ENCODE measurements at places on chromosomes 16 and 17.

DNA sequence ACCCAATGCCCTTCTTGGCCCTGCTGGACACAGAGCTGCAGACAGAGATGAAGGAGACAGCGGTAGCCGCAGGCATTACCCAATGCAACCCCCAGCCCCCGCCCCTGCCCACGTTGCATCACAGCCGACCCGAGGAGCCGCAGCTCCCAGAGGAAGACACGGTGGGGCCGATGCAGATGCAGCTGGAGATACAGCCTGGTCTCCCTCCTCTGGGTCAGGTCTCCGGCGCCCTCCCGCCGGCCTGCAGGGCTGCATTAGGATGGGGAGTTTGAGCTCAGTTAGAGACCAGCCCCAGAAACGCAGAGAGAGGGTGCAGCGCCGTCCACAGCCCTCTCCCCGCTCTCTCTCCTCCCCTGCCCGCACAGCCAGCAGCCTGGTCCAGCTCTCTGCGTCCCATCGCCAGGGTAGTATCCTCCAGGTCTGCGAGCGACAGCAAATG is 19.4 kb upstream of the UBE2I start:
- no peak for DNase-seq

DNA sequence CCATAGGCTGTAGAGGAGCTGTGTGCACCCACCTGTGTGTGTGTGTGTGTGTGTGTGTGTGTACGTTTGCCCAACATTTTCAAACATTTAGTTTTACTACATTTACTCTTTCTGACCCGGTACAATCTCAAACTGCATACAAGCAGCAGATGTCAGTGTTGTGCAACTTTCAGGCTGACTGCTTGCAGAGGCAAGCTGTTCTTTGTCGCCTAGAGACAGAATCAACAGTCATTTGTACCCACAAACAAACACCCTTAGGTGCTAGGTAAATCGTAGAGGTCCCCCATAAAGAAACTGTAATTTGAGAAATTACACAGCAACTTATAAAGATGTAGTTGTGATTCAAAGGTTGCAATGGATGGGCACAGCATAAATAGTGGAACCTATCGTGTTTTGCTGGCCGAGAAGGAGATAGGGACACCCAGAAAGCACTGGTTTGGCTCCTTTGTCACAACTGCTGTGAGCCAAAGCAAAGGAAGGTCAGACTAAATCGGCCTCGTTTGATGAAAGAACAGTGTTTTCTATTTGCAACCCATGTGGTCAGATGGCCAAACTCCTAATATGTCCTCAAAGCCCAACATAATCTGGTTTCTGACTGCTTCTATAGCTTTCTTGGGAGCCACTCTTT is 478.4 kb downstream of the TOX3 start:
- DNase-seq, result peak; percentile 0

DNA sequence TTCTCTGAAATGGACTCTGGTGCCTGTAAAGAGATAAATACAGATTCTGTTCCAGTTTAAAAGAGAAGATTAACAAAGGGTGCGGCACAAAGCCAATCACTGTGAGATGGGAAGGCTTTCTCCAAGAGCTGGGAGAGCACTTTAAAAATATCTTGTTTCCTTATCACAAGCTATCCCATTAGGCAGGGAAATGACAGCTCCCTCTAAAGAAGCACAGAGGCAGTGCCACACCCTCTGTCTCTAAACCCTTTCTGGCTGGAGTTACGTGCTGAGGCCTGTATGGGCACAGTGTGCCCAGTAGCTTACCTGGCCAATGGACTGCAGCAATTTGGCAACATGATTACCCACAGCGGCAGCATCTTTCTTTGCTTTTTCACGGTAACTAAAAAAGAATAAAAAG is 9.0 kb upstream of the TERB1 start:
- DNase-seq, result no peak

- no peak for DNase-seq
Measured at GRCh38 chr17:71741836-71742235, 379.0 kb upstream of the SOX9 start.

DNA sequence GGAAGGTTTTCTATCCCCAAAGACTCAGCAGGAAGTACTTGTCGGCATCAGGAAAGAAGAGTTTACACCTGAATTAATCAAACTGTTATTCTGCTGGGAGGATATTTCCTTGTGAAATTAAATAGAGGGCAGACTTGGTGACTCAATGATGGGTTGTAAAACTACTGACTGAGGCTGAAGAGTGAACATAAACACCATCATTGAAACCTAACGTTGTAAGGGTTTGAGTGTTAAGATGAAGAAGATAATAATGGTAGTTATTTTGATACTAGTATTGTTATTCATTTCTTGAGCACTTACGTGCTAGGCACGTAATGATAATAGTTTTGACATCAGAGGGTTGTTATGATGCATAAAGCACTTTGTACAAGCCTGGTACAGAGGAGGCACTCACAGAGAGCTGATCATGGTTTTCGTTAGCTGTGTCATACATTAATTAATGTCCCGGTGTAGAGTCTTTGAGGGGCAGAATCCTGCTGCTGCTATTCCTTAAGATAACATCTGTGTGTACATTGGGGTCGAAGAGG is 64.2 kb upstream of the CACNG3 start:
- DNase-seq, result no peak

DNA sequence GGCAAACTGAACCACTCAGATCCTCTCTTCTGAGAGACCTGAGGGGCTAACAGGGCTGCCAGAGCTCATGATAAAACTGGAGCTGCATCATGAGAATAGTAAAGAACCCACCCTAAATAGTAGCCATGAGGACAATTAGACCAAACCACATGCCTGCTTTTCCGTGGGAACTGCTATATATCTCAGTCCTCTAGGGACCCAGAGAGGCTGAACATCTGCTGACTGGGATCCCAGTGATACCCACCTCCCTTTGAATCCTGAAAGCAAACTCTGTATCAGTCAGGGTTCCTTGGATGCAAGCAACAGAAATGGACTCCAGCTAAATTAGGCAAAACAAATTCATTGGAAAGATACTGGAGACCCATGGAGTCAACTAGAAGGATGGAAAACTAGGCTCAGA is 6.5 kb downstream of the MT1X start:
- DNase-seq, result no peak

GRCh38 chr16:48918520-48919258 is 308.7 kb upstream of the N4BP1 start:
- no peak for DNase-seq

GRCh38 chr16:22297114-22297870 is at the start of gene POLR3E:
POLR3E (plus strand) TSS chr16:22297409; CDS start chr16:22302969, 5,560 bp downstream.
- DNase-seq, result peak; percentile 99

DNA sequence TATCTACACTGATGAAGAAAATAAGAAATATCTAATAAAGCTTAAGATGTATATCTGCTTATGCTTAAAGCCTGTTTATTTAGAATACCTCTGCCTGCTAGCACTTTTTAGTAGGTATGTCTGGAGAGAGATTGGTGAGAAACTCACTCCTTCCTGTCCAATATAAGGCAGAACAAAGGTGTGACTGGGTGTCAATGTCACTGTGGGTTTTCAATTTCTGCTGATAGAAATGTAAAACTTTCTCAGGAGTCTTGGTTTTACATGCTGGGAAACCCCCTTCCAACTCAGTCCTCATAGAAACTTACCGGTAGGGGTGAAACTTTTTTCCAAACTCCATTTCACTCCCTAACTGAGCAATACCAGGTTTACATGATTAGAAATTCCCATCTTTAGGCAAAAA is 17.8 kb upstream of the MPHOSPH6 start:
- DNase-seq, result no peak

- no peak for DNase-seq
Measured at GRCh38 chr16:142405-142967, 4.0 kb upstream of the NPRL3 start.

DNA sequence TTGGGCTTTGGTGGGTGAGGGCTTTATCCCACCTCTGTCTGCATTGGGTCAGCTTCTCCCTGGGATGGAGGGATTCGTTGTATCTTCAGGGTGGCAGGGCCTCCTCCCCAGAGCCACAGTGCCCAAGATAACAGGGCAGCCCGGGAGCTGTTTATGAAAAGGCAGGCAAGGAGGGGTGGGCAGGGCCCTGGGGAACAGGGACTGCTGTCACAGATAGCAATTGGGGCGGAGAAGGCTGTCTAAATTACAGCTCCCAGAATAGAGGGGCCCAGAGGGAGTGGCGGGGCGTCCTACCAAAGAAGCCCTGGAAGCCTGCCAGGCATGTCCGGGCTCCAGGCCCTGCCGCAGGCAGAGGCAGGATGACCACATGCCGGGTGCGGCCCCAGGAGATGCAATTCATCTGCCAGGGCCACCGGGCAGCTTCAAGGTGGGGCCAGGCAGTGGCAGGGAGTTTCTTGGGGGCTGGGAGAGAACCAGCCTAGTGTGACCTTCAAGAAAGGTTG is 18.8 kb upstream of the PHOSPHO1 start:
- DNase-seq, result peak; percentile 56

GRCh38 chr17:18235743-18236256 is 10.4 kb downstream of the LLGL1 start:
- no peak for DNase-seq

- no peak for DNase-seq
Measured at GRCh38 chr17:13807103-13807502, 205.4 kb upstream of the HS3ST3A1 start.

DNA sequence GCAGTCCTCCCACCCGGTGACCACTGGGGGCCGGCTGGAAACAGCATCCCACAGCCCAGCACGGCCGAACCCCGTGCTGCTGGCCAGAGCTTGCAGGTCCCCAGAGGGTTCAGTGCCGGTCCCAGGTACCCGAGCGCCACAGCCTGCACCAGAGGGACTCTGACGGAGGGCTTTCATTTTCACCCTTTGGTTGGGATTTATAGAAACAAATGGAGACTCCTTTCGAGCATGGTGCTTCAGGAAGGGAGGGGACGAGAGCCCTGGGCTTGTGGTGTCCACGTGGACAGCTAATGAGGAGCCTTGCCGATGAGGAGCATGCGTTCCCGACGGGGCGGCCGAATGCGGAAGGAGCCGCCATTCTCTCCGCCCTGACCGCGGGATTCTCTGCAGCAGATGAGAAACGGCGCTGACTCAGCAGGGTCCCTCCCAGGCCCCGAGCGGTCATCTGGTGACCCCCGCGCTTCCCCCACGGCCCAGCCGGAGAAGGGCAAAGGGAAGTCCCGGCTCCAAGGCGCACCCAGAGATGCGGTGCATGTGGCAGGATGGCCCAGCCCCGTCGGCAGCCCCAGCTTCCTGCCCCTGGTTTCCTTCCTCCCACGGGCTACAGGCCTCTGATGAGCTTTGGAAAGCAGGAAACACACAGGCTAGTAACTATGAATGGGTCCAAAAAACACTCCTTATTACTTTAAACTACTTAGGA is 9.8 kb downstream of the SLC38A10 start:
- DNase-seq, result no peak

DNA sequence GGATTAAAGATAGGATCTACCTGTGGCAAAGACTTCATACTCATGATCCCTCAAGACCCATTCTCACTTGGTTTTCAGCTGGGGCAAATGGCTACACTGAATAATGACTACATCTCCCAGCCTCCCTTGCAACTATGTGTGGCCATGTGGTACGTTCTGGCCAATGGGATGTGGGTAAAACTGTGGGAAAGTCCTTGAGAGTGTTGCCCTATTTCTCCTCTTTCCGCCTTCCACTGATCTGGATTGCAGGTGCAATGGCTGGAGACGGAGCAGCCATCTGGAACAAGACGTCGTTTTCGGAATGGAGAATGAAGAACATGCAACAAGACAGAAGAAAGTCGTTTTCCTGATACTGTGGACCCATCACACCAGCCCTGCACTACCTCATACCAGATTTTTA is 48.5 kb downstream of the HAPSTR1 start:
- DNase-seq, result peak; percentile 10

DNA sequence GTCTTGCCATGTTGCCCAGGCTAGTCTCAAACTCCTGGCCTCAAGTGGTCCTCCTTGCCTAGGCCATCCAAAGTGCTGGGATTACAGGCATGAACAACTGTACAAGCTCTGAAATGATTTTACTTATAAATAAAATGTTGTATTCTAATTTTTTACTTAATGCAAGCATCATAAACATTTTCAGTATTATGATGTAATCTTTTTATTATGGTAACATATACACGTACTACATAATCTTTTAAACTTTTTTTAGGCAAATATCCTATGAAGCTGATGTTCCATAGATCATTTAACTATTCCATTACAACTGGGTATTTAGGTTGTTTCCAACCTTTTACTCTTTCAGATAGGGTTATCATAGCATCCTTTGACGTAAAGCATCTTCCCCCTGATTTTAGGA is 33.8 kb upstream of the USP43 start:
- no peak for DNase-seq

- no peak for DNase-seq
Measured at GRCh38 chr16:50900391-50900942, 158.6 kb downstream of the CYLD start.

GRCh38 chr17:16888413-16889087 is 83.4 kb downstream of the TNFRSF13B start:
- DNase-seq, result no peak

- no peak for DNase-seq
Measured at GRCh38 chr16:87274794-87275193, 42.4 kb downstream of the C16orf95 start.

DNA sequence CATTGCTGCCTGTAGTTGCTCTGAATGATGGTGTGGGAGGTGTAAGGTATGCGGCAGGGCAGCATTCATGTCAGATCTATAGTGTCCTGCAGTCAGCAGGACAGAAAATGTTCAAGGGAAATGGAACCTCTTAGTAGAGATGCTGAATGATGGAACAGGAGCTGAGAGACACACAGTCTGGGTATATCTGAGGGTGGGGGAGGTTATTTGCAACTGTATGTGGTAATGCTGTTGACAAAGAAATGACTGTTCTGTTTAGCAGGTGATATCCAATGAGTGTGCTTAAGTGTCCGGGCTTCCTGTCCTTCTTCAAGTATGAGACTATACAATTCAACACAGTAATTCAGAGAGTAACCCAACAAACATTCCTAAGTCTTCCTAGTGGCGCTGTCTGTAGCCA is 46.6 kb downstream of the STH start:
- DNase-seq, result no peak

DNA sequence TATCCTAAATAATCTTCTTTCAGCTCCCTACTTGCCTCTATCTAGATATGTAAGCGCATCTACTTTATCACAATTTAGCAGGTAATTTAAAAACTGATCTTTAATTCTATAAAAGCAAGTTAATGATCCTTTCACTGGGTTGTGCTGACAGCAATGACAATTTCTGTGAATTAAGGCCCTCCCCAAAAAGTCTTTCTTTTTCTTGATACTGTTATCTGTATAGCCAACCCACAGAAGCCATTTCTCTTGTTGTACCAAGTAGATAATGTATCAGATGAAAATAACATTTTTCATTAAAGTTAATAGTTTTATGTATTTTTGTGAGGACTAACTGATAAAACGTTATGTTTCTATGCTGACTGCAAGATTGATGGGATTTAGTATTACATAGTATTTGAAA is 3.8 kb downstream of the ZPBP2 start:
- DNase-seq, result peak; percentile 45

- no peak for DNase-seq
Measured at GRCh38 chr16:2524339-2524938, 4.3 kb downstream of the AMDHD2 start.

GRCh38 chr17:4950746-4951204 is at the start of gene ENO3:
ENO3 (plus strand) TSS chr17:4951119; CDS start chr17:4951830, 711 bp downstream.
- DNase-seq, result peak; percentile 74

Data from OCI-M1 (cell line).